Stimulated activated CD8-positive, alpha-beta memory T cell treated with anti-CD3 and anti-CD28 coated beads, Interleukin-7, amount 100 ng/mL, for 1 hour (primary cell): ENCODE measurements at places on chromosomes 3 and 15.

- no peak for DNase-seq
These were observed 366 bp downstream of the TM6SF1 start for GRCh38 chr15:83107841-83108181.

DNA sequence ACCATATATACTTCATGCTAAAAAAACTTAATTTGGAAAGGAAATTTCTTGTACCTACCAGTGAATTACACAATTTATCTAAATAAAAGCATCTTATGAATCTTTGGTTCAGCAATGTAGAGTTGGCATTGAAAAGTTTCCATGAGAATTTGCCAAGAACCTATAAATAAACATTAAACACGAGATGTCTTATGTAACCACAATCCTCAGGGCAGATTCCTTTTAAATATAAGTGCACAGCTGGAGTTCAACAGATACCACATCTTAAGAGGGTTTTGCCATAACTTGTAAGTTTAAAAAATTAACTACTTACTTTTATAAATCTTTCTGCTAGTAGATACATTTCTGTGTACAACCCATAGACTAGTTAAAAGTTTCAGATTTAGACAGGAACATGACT lies 499.3 kb upstream of the ARRDC4 start:
- no peak for DNase-seq

DNA sequence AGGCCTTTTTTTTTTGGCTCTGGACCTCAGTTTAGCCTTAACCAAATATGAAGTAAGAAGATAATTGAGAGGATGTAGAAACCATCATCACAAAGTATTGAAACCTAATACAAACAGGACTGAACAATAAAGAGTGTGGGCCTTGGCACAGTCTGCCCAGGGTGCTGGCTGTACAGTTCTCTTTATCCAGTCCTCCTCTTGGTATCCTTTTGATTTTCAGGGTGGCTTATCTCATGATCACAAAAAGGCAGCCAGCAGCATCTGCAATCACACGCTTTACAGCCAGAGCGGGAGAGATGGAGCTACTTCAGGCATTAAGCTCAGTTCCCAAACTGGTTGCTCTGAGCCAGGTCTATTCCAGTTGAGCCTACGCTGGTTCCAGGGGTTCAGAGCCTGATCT lies 239.7 kb downstream of the RPLP1 start:
- DNase-seq = no peak

DNA sequence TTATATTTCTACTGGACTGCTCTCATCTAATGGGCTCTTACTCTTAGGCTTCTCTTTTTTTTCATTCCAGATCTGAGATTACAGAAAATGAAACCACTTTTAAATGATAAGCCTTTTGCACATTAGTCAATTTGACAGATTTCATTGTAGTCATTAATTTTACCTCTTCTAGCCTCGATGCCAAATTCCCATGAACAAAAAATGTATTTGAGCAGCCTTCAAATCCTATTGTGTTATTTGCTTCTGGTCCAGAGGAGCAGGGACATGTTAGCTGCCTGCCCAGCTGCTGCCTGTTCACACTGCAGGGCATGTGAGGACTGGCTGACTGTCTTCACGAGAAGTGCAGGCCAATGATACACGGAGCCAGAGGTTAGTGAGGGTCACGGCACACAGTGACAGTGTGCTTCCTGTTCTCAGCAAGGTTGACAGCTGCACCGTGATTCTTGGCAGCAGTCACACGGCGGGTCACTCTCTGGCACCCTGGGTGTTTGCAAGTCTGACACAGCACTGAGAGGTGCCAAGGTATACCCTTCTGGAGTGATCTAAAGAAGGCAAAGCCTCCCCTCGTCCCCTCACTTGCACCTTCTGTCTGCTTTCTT lies 40.8 kb downstream of the KAT2B start:
- peak; percentile 12 for DNase-seq

DNA sequence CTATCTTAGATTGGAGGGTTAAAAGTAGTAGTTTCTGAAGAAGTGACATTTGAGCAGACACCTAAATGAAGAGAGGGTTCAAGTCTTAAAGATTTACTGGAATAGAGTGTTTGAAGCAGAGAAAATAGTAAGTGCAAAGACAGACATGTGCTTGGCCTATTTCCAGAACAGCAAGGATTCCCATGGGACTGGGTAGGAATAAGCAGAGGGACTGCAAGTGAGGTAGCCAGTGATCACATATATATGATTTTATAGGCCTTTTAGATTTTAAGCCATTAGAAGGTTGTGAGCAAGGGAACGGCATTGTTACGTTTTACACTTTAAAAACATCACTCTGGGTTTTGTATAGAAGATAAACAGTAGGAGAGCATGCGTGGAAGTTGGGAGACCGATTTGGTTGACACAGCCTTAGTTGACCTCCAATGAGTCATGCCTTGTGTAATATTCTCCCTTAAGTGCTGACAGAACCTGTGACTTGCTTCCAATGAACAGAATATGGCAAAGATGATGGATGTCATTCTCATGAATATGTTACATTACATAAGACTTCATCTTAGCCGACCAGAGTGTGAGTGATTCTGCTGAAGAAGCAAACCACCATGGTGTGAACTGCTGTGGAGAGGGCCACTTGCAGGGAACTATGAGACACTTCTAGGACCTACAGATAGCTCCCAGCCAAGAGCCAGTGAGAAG lies 37.1 kb upstream of the SLC4A7 start:
- DNase-seq = no peak

DNA sequence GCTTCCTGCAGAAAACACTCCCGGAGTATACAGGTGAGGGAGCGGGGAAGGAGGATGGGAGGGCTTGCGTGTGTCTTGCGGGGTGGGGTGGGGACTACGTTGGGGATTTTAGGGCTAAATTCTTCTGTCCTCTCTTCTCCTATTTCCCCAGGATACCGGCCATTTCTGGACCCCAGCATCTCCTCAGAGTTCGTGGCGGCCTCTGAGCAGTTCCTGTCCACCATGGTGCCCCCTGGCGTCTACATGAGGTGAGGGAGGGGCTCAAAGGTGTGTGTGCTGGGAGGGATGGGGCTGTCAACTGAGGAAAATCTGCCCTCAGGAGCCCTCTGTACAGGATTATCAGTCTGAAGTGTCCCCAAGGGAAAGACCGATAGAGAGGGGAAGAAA lies 6.6 kb downstream of the DUOX1 start:
- no peak for DNase-seq

DNA sequence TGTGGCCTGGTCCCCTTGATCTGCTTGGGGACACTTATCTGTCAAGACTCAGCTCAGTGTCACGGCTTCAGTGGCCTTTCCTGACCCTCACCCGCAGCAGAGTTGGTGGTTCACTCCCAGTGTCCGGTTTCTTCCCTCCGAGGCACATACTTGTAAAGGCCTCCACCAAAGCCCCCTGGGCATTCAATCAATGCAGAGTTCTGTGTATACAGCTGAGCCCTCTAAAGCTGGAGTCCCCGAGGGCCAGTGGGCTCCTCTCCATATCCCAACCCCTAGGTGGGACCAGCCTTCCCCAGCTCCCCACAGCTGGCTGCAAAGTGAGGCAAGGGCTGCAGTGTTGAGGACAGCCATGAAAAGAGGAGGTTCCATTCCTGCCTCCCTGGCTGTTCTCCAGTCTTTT lies 70.9 kb upstream of the RGMA start:
- no peak for DNase-seq

DNA sequence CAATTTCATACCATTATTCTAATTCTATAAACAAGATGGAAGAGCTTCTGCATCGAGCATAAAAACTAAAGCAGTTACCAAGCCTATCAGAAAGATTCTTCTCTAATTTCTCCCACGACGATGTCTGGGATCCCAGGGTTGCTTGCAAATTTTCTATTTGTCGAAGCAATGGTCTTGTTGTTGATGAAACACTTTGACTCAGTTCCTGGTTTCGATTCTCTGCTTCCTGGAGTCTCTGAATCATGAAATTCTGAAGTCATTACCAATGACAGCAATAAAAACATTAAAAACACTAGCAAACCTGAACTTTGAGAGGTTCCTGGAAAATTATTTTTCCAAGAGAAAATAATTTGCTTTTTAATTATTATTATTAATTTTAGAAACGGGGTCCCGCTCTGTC lies 18.7 kb downstream of the TMF1 start:
- DNase-seq = no peak

DNA sequence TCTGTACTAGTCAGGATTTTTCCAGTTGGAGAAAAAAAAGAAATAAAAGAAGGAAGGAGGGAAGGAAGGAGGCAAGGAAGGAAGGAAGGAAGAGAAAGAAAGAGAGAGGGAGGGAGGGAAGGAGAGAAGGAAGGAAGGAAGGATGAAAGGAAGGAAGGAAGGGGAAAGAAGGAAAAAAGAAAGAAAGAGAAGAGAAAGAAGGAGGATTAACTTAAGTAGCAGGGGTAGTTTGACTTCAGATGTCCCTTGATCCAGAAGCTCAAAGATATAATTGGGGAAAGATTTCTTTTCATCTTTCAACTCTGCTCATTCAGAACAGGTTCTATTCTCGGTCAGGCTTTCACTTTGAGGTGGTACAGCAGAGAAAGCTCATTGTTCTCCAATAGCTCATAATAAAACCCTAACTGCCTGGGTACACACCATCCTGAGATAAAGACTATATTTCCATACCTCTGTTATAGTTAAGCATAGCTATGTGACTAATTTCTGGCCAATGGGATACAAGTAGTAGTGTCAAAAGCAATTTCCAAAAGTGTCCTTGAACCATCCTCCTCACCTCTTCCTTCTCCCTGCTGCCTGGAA lies 23.5 kb upstream of the STT3B start:
- DNase-seq = no peak

- DNase-seq = no peak
These were observed 24.0 kb downstream of the LNP1 start for GRCh38 chr3:100425316-100425715.

DNA sequence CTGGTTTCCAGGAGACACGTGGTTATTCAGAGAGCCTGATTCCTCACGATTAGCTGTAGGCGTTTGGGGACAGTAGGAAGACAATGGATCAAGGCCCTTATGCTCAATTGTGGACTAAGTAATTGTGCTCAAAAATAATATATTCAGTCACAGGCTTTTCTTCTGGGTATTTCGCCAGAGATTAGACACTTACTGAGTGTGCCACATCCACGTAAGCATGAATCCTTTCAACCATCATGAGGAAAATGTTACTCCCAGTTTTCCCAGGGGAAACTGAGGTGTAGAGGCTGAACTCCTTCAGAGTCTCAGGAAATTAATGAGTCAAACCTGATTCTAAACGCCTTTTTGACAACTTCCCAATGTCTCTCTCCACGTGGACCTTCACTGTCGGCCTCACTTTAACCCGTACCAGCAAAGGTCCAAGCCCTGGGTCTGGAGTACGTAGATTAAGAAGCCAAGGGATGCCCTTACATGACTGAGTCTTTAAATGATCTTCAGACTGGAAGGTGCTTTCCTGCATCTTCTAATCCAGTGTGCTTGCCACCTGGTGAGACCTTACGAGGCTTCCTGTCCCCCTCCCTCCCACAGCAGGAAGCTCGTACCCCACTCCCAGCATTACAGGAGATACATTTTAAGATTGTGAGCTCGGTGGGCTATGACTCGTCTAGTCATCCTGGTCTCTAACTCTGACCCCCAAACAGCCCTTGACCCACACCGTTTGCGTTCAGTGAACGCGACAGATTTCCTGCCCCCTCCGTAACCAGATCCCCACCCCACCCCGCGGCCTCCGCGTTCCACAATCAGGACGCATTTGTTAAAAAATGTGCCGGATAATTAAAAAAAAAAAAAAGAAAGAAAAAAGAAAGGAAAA lies 1.7 kb downstream of the PKM start:
- no peak for DNase-seq
